Left cardiac atrium (tissue), 4 donors: ENCODE measurements at places on chromosomes 1 and 21. TPM values are rescaled to one million over a fixed set of nuclear protein-coding genes. Genes with fewer than 3 reads are reported as not detected.

Gene KLHDC7A
- total RNA-seq: 0.29 TPM

Gene TTC4
- 11.0 TPM for total RNA-seq

DNA sequence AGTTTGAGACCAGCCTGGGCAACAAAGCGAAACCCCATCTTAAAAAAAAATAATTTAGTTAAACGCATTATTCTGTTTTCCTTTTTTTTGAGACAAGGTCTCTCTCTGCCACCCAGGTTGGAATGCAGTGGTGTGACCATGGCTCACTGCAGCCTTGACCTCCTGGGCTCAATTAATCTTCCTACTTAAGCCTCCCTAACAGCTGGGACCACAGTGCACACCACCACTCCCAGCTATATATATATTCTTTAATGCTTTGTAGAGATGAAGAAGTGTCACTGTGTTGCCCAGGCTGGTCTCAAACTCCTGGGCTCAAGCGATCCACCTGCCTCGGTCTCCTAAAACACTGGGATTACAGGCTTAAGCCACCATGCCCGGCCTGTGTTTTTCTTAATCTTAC, 7.7 kb upstream of the KLF17 start:
- no peak for DNase-seq

- no peak for DNase-seq
Measured at GRCh38 chr1:110620686-110621085, 14.5 kb upstream of the KCNA2 start.

DNA sequence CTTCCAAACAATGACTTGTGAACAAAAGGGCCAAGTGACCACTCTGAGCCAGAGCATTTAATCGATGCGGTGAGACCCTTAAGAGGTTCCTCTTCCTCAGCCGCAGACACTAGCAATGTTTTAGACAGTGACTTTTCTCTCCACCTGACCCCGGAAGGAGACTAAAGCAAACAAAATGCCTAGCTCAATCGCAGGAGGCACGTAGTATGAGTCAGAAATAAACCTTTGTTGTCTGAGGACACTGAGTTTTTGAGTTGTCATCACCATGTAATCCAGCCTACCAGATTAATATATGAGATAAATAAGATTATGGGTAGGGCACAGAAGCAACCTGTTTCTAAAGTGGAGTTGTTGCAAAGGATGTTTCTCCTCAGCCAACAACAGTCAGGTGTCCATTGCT, 326.2 kb upstream of the DUSP10 start:
- DNase-seq: no peak
